ENCODE measurements at places on chromosomes 3 and 15.

GRCh38 chr3:152128356-152128755 is 140.4 kb upstream of the MBNL1 start:
- DNase-seq = no peak

- DNase-seq = no peak
These were observed 1.1 kb downstream of the PLXNB1 start for GRCh38 chr3:48428572-48429316.

- DNase-seq = no peak
These were observed 266.6 kb upstream of the UBE2E1 start for GRCh38 chr3:23539185-23539584.

- no peak for DNase-seq
These were observed 91.5 kb upstream of the ADAMTS17 start for GRCh38 chr15:100433304-100433703.

GRCh38 chr3:180188512-180189309 is 152.0 kb upstream of the PEX5L start:
- DNase-seq = no peak

- no peak for DNase-seq
These were observed 662.3 kb downstream of the NR2F2 start for GRCh38 chr15:96992817-96993216.

GRCh38 chr15:58189148-58189811 is 51.1 kb downstream of the AQP9 start:
- DNase-seq = no peak

GRCh38 chr15:27082526-27082925 is 111.5 kb downstream of the GABRG3 start:
- no peak for DNase-seq

- no peak for DNase-seq
These were observed 87.8 kb downstream of the NECTIN3 start for GRCh38 chr3:111159391-111159790.

- DNase-seq = no peak
These were observed 33.0 kb downstream of the DENND6A start for GRCh38 chr3:57659806-57660439.

DNA sequence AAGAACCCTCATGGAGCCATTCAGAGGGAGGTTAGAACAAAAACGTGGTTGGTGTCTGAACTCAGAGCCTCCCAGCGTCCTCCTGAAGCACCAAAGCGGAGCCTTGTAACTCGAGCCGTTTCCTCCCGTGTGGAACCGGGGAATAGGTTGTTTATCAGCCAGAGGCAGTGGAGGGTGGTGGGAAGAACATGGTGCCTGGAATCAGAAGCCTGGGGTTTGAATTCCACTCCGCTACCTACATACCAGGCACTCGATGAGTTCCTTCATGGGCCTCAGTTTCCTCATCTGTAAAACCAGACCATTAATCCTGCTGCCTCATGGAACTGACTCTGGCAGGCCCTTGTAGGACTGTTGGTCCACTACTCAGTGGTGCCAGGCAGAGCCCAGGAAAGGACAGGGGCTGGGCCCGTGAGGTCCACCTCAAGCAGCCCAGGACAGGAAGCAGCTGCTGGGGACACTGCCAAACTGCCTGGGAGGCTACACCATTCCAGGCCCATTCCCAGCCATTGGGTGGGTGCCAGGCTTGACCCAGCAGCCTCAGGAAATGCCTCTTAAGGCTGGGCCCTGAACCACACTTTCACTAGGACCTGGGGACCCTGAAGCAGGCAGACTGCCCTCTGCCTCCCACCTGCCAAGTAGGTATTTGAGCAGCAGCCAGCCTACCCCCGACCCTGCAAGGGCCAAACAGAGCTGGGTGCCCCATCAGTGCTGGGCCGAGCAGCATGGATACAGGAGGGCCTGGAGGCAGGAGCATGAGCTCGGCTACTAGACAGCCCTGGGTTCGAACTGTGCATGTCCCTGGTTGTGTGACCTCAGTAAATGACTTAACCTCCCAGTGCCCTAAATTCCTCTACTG is 33.4 kb downstream of the PRKCD start:
- no peak for DNase-seq

GRCh38 chr15:39781967-39782302 is 706 bp downstream of the FSIP1 start:
- no peak for DNase-seq

DNA sequence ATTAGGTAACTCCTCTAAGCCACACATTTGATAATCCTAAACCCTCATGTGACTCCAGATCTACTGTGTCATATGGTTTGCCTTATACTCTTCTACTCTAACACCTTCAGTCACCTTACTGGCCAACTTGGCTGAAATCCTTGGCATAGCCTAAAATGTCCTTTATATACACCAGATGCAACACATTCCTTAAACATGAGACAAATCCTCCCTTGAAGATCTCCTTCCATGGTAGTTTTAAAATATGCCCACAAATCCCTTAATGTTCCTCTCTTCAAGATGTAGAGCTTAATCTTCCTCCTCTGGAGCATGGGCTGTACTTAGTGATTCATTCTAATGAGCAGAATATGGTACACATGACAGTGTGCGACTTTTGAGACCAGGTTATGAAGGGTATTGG is 238.9 kb downstream of the SUCLG2 start:
- no peak for DNase-seq

DNA sequence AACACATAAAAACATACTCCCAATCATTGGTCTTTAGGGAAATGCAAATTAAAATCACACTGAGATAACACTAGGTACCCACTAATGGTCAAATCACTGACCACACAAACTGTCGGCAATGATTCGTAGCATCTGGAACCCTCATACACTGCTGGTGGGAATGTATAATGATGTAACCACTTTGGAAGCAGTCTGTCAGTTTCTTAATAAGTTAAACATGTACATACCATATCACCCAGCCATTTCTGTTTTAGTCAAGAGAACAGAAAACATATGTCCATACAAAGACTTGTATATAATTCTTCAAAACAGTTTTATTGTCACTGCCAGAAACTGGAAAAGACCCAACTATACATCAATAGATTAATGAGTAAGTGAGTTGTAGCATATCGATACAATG is 63.3 kb upstream of the LRRC3B start:
- no peak for DNase-seq

DNA sequence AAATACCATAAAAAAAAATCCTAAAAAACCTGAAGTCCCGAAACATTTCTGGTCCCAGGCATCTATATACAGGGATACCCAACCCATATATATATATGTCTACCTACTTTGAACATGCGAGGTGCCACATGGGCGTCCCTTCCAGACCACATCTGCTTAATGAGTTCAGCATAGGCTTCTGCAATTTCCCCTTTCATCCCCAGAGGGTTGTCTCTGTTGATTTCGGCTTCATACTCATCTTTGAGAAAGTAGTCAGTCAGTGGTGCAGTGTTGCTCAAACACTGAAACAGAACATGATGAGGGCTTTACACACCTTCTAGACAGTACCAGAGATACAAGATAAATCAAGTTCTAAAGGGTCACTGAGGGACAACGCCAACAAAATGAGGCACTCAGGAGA is 28.6 kb upstream of the C3orf62 start:
- no peak for DNase-seq

GRCh38 chr15:40867199-40867598 is 6.8 kb downstream of the RHOV start:
- DNase-seq = no peak

DNA sequence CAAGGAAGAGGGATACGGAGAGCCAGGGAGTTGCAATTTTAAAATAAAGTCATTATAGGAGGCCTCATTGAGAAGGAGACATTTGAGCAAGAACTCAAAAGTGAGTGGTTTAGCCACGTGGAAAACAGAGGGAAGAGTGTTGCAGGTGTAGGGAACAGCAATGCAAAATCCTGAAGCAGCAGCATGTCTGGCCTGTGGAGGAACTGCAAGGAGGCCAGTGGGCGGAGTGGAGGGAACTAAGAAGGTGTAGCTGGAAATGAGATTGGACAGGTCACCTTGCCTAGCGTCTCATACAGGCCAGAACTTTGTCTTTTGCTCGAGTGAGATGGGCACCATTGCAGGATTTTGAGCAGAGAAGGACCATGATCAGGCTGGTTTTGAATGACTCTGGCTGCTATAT is 34.9 kb downstream of the SAXO2 start:
- no peak for DNase-seq

DNA sequence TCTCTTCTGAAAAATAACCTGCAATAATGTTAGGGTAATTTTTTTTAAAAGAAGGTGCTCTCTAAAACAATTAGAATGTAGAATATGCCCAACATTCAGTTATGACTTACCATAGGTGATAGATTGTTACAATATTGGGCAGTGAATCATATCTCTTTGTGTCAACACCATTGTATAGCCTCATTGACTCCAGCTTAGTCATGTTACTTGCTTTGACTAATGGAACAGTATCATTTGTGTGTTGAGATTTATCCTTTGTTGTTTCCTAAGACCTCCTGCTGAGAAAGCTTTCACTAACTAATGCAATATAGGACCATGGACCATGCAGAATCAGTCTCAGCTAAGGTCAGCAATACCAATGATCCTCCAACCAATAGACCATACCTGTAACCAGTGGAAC is 1106.4 kb downstream of the SI start:
- DNase-seq = no peak

DNA sequence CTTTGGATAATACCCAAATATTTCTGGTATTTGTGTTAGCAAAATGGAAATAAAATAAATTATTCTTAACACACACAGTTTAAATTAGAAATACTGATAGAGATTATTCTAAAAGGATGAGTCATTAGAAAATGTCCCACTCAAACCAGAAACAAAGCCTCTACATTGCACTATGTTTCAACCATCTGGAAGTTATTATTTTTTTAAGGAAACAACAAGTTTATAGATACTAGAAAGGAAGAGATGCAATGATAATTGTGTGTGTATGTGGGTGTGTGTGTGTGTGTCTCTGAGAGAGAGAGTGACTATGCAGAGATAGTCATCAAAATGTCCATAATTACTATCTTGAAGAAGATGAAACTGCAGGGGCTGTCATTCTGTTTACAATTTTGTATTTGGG is 1340.5 kb downstream of the ROBO1 start:
- DNase-seq = no peak

DNA sequence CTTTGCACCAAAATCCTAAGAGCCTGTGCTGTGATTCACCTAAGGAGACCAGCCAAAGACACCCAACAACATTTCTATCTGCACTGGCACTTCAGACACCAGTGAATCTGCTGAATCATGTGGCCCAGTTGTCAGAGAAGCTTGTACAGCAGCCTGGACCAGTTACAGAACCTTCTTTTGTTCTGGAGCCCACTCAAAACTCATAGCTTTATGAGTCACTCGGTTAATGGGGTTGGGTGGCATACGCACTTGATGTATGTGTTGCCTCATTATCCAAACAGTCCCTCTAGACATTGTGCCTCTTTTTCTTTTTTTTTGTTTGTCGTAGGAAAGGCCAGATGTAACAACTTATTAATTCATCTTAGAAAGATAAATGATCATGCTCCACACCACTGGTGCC is 25.6 kb upstream of the GOLGA6L2 start:
- no peak for DNase-seq

DNA sequence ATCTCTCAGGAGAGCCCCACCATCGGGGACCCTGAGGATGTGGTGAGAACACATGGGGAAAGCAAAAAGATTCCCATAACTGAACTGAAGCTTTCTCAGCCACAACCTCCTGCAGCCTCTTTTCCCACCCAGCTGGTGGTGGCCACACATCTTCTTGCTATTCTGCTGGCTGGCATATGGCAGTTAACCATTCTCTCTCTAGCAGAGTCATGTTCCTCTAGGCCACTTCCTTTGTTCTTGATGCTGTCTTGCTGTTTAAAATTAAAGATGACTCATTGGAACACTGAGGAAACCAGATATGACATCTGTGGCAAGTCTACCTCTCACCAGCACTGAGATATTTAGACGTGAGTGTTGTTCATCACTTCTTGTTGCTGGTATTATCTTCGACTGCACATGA is 180.3 kb upstream of the ROBO2 start:
- DNase-seq = no peak

DNA sequence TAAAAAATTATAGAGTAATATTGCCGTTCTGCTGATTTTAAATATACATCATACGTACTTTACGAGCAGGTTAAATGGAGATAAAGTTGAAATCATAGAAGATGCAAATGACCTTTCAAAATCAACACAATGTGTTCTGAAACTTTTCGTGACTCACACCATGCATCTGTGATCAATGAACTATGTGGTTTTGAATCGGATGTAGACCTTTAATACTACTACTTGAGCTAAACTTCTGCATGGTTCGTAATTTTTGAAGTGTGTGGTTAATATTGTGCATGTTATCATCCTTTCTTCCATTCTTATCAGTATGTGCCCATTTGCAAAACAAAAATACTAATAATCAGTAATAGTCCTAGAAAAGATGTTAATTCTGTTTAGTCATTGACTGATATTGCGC is 58.9 kb downstream of the GASK1A start:
- no peak for DNase-seq

GRCh38 chr3:157026091-157026490 is 133.9 kb downstream of the CCNL1 start:
- no peak for DNase-seq

DNA sequence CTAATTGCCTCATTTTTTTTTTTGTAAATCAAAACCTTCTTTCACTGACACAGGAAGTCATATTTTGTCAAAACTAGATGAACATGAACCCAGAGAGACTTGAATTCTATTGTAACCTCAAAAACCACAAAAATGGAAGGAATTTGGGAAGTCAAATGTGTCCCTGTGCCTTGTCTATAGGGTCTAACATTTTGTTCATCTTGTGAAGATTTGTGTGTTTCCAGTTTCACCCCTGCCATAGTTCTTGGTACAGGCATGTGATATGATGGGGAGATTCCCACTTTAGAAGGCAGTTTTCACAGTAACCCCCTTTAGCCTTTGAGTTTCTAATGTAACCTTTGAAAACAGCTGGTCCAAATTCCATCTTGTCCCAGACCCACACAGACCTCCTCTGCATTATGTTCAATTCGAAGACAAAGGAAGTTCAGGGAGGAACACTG is 318.5 kb upstream of the ADAMTS9 start:
- no peak for DNase-seq

- no peak for DNase-seq
These were observed 6.6 kb downstream of the TP63 start for GRCh38 chr3:189637750-189638149.

GRCh38 chr15:49215768-49216739 is 46.0 kb downstream of the GALK2 start:
- no peak for DNase-seq

DNA sequence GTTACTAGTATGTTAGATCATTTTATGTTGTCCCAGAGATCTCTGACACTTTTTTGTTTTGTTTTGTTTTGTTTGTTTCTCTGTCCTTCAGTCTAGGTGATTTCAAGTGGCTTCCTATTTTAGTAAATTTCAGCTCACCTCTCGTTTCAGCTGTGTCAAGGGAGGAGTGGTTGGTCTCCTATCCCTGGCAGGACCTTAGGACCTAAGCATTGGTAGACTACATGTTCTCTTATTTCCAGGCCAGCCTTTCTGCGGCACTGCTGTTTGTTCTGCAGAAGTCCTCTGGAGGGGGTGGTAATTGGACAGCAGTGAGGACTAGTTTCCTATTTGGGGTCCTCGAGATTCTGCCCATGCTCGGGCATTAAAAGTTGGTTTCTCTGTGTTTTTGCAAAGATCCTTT is 31.8 kb downstream of the MGA start:
- DNase-seq = no peak

Data from hematopoietic multipotent progenitor cell (in vitro differentiated cells).